GM12891 (cell line): ENCODE measurements at places on chromosomes 1 and 21.
A peak's percentile ranks its signal among the peaks of the same experiment; 100 is the strongest.

- DNase-seq, result no peak
Observed at GRCh38 chr1:236284291-236284721, 2.5 kb upstream of the ERO1B start.

DNA sequence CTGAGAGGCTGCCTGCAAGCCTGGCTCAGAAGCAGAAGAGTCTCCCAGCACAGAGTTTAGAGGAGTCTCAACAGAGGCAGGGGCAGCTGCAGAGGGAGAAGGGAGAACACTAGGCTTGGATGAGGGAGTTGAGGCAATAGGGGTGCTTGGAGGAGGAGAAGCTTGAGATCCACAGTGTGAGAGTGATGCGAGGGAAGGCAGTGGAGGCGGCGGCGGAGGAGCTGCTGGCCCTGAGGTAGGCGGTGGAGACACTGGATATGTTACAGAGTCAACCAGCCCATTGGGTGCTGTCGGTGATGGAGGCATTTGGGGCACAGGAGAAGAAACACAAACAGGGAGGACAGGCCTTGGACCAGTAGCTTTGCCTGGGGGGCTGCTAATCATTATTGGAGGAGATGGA is 89.4 kb upstream of the LBR start:
- DNase-seq, result no peak

GRCh38 chr1:29475326-29475725 is 239.0 kb downstream of the PTPRU start:
- DNase-seq, result no peak

DNA sequence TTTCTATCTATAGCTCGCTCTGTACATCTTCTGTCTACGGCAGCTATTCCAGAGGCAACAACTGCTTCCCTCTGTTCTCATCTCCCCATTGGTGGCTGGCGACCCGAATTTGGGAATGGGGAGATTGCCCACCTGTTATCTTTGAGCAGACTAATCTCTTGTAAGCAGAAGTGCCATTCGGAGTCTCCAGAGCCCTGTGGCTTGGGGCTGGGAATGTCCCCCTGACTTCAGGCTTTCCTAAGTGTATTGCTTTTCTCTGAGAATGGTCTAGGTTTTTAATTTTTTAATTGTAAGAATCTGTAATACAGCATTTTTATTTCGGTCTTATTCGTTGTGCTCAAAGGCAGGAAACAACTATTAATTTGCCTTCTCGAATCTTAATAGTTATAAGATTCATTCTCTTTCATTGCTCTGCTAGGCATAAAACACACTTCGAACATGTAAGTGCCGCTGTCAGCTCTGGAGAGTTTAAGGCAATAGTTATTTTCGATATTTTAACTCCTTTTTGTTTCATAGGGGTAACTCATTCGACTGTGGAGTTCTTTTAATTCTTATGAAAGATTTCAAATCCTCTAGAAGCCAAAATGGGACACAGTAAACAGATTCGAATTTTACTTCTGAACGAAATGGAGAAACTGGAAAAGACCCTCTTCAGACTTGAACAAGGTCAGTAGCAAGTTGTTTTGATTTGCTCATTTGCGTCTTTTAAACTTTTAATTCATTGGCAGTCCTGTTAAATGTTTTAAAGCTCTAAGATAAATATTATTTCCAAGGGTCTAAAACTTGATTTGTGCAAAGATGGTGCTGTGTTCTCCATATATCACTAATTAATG is 514 bp downstream of the AGL start:
- no peak for DNase-seq

DNA sequence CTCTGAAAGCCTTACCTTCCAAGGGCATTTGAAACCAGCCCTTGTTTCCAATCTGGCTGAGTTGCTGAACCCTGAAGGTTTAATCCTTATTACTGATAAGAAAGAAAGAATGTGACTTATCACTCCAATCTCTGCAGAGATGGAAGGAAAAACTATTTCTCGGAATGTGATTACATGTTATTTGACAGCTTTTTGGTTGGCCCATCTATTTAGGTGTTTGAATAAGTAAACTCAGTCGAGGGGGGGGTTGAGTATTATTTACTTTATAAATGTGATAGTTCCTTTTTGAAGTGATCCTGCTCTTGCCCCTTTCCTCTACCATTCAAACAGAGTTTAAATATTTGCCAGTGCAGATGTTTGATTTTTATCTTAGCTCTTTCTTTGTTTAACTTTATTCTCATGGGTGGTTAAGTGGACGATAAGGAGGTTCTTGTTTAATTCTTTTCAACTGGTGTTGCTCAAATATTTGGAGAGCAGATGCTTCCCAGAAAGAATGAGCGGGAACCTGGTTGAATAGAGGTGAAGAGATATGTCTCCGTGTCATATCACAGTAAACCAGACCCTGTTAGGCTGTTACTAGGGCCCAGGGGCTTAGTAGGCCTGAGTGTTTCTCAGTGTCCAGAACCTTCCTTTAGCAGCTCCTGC is 126.1 kb downstream of the CACHD1 start:
- no peak for DNase-seq

DNA sequence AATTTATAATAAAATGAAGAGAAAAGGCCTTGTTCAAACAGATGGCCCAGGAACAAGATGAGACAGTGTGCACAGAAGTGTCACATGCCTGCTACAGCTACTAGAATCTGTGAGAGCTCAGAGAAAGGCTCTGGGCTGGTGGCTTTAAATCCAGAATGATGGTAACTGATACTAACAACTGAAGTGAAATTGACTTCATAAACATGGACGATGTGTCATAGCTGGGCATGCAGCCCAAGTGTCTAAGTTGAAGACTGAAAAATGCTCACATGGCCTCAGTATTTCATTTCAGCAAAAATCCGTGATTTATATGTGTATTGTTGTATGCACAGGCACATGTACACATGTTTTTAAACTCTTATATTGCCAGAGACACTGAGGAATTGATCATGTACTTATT is 208.3 kb upstream of the RUNX1 start:
- DNase-seq, result no peak

- no peak for DNase-seq
Observed at GRCh38 chr1:26278724-26279455, 996 bp upstream of the SH3BGRL3 start.

- no peak for DNase-seq
Observed at GRCh38 chr1:240149484-240150094, 57.9 kb downstream of the FMN2 start.

GRCh38 chr1:43197343-43198127 is 25.4 kb downstream of the CFAP57 start:
- no peak for DNase-seq

GRCh38 chr1:219438386-219438785 is 174.5 kb downstream of the ZC3H11B start:
- DNase-seq, result no peak

DNA sequence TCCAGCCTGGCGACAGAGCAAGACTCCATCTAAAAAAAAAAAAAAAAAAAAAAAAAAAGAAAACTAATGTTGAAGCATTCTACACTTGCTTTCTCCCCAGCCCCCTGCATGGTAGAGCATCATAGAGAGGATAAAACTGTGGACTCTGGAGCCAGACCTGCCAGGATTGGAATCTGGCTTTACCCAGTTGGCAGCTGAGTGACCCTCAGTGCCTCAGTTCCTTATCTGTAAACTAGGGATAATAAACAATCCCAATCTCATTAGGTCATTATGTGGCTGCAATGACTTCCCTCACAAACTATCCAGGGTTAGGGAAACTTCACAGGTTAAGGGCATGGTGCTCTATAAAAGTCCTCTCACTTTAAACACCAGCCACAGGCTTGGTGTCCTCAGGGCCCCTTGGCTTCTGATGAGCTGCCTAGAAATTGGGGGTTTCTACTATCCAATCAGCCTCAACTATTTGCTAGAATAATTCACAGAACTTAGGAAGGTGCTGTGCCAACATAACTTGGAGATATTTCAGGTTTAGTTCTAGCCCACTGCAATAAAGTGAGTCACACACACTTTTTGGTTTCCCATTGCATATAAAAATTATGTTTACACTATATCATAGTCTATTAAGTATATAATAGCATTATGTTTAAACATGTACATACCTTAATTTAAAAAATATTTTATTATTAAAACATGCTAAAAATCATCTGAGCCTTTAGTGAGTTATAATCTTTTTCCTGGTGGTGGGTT is 180.5 kb upstream of the B3GALT2 start:
- DNase-seq, result no peak

- no peak for DNase-seq
Observed at GRCh38 chr1:53122201-53122885, 20.1 kb downstream of the SLC1A7 start.

GRCh38 chr1:228918335-228918734 is 183.1 kb downstream of the RHOU start:
- DNase-seq, result no peak

- no peak for DNase-seq
Observed at GRCh38 chr1:44646261-44647110, 27.8 kb downstream of the TMEM53 start.

GRCh38 chr21:45910548-45911221 is 70.9 kb upstream of the COL6A1 start:
- DNase-seq, result no peak

DNA sequence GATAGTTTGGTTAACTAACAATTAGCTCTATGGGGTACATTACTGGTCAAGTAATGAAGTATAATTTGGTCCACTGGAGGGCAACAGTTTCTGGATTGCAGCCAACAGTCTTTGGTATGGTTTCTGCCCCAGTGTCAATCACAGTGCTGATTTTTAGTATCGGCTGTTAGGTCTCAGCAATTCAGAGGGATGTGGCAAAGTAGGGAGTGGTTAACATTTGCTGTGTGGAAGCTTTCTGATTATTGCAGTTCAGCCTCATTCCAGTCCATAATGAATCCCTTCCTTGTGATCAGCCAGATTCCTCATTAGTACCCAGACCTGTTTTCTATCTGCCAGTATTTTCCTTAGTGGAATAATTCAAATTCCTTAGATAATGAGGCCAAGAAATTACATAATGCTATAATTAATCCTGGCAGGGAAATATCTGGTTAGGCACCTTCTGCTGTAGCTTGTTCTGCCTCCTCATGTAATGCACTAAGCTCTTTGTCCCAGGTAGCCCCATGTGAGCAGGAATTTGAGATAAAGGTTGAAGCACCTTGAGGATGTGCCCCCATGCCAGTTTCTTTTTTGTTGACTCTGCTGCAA is 14.0 kb downstream of the F3 start:
- DNase-seq, result no peak

DNA sequence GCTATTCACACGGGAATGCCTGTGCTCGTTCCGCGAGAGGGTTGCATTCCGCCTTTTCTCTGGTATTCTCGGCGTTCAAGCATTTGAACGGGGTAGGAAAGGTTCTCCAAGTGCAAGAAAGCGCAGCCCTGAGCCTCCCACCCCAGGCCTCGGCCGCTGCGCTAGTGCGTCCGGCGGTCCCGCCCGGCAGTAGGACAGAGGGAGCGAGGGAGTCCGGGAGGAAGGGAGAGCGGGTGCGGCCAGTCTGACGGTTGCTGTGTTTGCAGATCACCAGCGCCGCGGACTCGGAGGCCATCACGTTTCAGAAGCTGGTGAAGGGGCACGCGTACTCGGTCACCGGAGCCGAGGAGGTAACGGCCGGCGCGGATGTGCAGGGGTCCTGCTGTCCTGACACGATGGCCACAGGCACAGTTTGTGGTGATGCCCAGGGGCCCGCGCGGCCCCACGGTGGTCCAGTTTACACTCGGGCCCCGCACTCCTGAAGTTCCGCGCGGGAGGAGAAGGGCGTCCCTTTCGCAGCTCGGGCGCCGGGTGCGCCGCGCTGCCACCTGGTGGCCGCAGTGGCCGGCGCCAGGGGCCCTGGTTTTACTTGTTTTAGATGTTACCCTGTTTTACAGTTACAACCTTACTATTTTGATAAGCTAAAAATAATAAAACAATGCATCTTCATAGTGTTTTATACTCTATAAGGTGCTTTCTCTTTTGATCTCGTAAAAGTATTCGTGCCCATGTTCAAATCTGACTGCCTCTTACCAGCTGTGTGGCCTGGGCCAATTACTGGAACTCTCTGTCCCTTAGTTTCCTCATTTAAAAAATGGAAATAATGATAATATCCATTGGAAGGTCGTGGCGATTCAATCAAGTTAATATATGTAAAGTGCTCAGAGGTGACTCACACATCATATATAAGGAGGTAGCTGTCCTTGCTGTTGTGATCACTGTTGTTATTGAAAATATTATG is 36.7 kb downstream of the CAPN2 start:
- DNase-seq, result peak; percentile 82

- DNase-seq, result no peak
Observed at GRCh38 chr1:32798679-32799416, 18.3 kb downstream of the YARS1 start.

GRCh38 chr1:151534662-151535278 is 5.3 kb upstream of the TUFT1 start:
- DNase-seq, result peak; percentile 63

DNA sequence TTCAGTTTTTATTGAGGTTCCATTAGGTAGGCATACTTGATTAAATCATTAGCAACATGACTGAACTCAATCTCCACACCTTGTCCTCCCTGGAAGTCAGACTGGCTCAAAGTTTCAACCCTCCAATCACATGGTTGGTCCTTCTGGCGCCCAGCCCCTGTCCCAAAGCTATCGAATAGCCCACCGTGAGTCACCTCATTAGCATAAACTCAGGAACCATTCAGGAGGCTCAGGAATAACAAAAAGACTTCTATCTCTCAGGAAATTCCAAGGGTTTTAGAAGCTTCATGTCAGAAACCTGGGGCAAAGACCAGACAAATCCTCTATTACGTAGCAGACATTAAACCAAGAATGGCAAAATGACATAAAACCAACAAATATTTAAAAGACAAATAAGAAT is 78.6 kb downstream of the RGS2 start:
- no peak for DNase-seq

- no peak for DNase-seq
Observed at GRCh38 chr1:189432753-189433152, 1044.9 kb downstream of the BRINP3 start.

GRCh38 chr21:36255663-36256062 is 64.3 kb upstream of the MORC3 start:
- DNase-seq, result no peak

- no peak for DNase-seq
Observed at GRCh38 chr1:63748046-63748580, 25.7 kb upstream of the ROR1 start.

DNA sequence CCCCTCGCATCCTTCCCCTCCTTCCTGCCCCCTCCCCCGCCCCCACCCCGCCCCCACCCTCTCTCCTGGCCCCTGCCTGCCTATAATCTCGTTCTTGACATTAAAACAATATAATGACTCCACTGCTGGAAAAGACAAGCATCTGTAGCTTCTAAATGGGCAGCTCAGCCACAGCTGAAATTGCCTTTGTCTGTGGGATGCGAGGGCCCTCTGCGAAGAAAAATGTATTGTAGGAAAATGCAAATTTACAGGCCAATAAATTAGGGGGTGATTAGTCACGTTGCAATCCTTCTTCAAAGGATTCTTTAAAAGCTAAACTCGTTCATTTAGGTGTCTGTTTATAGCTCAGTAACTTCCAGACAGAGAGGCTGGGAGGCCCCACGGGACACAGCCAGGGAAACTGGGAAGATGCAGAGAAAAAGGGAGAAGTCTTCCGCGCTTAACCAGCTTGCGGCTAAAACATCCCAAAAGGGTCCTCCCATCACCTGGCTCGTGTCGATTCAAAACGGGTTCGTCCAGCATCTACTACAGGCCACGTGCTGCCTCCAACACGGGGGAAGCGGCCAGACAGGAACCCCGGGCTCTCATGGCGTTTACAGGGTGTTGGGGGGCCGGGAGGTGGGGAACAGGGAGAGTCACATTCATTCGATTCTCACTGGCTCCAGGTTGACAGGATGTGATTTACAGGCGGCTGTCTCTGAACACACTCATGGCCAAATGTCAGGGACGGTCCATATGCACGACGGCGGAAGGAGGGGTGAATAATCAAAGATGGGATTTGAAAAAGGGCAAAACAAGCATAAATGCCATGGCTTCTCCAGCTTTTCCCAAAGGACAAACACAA is 100.5 kb upstream of the ZBTB40 start:
- DNase-seq, result no peak

- DNase-seq, result no peak
Observed at GRCh38 chr1:26145041-26145959, 13.6 kb upstream of the FAM110D start.
